ENCODE measurements at places on chromosomes 16 and 17.

GRCh38 chr17:69473841-69474831, 59.6 kb downstream of the MAP2K6 start:
- DNase-seq, result no peak

GRCh38 chr17:58019521-58019920, 12.5 kb upstream of the SRSF1 start:
- no peak for DNase-seq

DNA sequence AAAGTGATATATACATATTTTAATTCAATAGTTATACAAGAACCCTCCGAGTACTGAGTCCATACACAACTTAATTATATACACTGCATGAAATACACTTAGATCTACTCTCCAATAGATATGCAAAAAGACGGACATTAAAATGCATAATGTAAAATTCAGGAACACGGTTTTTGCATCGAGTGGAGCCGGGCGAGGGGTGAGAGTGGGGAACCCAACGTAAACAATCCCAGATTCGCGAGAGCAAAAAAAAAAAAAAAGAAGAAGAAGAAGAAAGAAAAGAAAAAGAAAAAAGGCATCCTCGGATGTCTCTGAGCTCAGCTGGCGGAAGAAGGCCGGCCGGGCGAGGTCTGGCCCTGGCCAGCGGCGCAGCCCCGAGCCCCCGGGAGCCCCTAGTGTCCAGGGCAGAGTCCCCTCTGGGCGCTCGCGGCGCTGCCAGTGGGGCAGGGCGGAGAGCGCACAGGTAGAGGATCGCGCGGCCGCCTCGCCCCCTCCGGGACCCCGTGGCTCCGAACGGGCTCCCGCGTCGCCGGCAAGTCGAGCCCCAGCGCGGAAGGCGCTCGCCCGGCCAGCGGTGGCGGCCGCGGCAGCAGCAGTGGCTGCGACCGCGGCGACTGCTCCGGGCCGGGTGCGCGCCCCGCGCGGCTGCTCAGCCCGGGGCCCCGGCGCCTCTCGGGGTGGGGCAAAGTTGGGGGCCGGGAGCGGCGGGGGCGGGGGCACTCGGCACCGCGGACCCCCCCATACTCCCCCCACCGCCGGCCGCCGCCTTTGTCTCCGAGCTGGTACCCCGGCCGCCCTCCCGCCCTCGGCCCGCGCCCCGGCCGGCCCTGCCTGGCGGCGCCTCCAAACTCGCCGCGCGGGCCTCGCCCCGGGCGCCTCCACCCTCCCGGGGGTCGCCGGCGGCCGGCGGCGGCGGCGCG, 9.6 kb upstream of the ZFHX3 start:
- DNase-seq, result no peak

- DNase-seq, result no peak
Observed at GRCh38 chr16:2498531-2499253, 15.1 kb upstream of the ATP6V0C start.

- DNase-seq, result no peak
Observed at GRCh38 chr17:41680426-41681040, 8.2 kb upstream of the EIF1 start.

- no peak for DNase-seq
Observed at GRCh38 chr16:1090620-1091587, 5.1 kb downstream of the C1QTNF8 start.
